ENCODE measurements at places on chromosomes 13 and 19.

DNA sequence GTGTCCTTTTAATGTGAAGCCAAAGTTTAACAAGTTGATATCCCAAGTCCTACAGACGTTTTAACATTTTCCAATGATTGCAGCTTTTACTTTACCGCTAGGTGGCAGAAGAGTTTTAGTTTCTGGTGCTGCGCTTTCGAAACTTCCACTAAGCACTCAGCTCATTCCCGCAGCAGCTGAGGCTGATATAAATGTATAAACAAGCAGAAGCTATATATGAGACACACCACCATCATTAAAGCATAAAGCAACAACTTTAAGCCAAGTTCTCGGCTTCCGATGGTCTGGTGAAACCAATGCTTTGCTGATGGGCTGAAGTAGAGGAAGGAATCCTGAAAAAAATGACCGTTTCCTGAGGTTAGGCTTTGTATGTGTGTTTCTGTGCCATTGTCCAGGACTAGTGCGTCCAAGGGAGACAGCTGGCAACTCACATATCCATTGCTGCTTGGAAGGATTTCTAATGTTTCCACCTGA is 753.9 kb downstream of the OLFM4 start:
- DNase-seq = peak; percentile 50

DNA sequence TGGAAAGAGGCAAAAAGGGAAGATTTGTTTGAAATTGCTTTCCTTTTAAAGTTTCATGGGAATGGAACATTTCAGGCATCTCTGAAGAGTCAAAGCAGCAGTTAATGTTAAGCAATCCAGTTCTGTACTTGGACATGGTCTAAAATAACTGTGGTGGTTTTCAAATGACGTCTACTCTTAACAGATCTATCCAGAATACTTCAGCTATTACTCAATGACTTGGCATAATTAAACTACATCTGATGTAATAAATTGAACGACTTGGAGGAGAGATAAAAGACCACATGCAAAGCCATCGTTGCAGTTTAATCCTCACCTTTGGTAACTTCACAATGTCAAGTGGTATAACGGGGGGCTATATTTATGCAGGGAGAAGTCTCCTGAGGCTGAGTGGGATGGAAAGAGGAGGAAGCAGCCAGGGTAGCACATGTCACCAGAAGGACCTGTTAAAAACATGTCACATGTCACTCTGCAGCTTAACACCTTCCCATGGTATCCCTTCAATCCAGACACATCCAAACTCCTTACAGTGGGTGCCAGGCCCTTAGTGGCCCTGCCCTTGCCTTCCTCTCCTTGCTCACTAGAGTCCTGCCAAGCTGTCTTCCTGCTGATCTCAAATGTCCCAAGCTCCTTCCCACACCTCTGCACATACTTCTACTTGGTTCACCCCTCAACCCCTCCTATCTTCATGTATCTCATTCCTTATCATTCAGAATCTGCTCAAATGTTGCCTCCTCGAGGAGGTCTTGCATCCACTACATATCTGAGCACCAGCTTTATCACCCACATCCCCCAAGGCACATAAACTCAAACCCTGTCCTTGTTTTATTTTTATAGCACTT is 327.8 kb downstream of the SUCLA2 start:
- DNase-seq = no peak

DNA sequence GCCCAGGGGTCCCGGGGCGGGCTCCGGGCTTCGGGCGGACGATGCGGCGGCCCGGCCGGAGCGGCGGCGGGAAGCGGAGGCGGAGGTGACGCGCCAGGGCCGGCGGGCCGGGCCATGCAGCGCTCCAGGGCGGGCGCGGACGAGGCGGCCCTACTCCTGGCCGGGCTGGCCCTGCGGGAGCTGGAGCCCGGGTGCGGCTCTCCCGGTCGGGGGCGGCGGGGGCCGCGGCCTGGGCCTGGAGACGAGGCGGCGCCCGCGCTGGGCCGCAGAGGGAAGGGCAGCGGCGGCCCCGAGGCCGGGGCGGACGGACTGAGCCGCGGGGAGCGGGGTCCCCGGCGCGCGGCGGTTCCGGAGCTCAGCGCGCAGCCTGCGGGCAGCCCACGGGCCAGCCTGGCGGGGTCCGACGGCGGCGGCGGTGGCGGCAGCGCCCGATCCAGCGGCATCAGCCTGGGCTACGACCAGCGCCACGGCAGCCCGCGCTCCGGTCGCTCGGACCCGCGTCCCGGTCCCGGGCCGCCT is 362 bp downstream of the WTIP start:
- DNase-seq = no peak

DNA sequence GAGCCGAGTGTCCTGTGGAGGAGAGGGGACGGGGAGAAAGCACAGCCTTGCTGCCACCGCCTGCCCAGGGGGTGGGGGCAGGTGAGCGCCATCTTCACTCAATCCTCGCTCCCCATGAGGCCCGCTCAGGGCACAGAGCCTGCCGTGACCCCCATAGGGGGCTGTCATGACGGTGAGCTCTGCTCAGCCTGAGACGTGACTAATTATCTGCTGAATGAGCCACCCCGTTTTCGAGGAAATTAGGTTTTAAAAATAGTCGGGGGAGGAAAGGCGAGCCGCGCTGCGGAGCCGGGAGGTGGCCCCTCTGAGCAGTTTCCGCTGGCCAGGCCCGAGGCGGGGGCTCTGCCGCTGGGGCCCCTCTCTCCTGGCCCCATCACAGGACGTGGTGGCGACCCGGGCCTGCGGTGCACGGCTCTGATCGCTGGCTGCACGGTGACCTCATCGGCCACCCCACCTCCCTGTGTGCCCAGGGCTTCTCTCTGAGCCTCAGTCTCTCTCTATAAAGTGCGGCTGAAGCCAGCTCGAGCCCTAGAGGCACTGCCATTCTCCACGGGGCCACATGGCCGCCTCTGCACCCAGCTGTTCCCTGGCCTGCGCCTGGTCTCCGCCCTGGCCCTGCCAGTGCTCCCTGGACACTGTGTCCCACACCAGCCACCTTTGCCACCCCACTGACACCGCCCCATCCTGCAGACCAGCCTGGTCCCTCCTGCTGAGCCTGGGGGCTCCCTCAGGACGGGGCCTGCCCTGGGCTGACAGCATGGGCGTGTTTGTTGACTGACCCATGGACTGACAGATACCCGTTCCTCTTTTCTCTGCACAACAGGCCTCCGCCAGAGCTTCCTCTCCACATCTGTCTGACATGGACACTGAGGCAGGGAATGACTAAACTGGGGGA is 28.3 kb downstream of the PIP5K1C start:
- no peak for DNase-seq

DNA sequence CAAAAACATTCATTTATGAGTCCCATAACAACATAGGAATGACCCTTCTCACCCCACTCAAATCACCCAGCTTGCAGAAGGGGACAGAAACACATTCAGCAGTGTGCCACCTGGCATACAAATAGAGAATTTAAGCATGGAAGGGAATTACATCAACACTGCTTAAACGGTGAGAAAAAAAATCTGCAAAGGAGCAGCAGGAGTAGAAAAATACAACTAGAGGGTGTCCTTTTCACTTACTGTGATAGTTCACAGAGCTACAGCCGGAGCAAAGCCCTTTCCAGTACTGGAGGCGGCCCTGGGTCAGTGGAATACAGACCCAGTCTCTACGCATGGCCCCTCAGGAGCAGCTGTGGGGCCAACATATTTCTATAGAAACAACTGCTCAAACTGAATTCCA is 764.3 kb upstream of the ARGLU1 start:
- DNase-seq = no peak

GRCh38 chr13:97834250-97834649 is 119.2 kb upstream of the IPO5 start:
- no peak for DNase-seq

DNA sequence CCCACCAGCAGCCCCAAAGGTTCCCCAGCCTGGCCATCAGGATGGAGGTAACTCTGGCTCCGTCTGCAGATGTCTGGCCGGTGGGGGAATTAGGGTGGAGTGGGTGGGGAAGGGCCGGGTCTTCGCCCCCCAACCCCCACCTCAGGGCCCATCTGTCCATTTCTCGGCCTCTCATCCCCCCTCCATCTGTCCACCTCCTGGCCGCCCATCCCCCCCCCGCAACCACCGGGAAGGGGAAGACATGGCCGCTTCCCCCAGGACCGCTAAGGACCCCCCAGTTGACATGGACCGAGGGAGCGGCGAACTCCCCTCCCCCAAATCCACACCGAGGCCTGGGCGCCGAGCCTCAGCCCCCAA is 793 bp downstream of the LRFN1 start:
- no peak for DNase-seq

DNA sequence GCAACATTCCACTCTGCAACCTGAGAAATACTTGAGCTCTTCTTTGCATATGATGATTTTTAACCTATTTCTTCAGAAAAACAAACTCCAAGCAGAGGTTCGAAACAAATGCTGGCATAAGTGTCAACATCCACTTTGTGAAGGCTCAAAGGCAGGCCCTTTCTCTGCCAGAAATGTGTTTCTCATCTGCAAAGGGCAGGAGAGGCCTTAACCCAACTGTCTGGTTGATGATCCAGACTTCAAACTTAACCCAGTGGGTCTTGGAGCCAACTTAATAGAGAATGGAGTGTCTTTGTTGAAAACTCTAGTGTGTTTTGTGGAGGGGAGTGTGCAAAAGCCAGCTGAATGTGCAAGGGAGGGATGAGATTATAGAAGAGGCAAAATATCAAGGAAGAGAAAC is 28.3 kb upstream of the ZNF507 start:
- DNase-seq = no peak

GRCh38 chr19:12891553-12892021 is 627 bp downstream of the GCDH start:
- no peak for DNase-seq

DNA sequence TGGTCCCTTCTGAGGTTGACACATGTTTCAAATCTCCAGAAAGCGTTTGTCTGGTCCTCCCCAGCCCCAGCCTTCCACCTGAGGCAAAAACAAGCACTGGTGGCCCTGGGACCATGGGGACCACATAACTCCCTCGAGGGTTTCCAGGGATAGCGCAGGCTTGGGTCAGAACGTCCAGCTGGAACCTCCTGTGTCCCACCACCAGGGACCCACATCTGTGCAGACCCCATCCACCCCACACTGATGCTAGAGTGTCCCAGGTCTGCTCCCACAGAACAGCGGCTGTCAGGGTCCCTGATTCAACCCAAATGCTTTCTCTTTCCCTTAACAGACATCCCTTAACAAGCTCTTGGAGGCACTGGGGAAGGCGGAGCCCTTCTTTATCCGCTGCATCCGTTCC is 29.6 kb upstream of the USE1 start:
- DNase-seq = no peak

GRCh38 chr13:34048652-34049051 is 230.7 kb downstream of the RFC3 start:
- no peak for DNase-seq

GRCh38 chr19:16444269-16444600 is 27.5 kb downstream of the EPS15L1 start:
- peak; percentile 69 for DNase-seq

- peak; percentile 85 for DNase-seq
Measured at GRCh38 chr19:19034204-19034624, 811 bp downstream of the ARMC6 start.

DNA sequence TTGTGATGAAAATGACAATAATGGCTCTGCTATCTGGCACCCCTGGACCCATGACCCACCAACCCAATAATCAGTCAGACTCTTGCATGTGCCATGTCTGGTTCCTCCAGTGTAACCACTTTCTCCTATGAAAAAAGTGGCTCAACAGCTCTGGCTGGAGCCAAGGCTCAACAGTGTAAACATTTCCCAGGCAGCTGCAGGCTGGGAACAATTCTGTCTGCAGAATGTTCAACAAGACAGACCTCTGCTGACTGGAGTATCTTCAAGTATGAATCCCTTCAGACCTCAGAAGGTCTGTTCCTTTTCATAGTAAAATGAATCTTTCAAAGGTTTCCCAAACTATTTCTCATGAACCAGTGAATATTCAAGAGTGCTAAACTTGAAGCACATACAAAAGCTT is 410.1 kb upstream of the HTR2A start:
- DNase-seq = no peak

DNA sequence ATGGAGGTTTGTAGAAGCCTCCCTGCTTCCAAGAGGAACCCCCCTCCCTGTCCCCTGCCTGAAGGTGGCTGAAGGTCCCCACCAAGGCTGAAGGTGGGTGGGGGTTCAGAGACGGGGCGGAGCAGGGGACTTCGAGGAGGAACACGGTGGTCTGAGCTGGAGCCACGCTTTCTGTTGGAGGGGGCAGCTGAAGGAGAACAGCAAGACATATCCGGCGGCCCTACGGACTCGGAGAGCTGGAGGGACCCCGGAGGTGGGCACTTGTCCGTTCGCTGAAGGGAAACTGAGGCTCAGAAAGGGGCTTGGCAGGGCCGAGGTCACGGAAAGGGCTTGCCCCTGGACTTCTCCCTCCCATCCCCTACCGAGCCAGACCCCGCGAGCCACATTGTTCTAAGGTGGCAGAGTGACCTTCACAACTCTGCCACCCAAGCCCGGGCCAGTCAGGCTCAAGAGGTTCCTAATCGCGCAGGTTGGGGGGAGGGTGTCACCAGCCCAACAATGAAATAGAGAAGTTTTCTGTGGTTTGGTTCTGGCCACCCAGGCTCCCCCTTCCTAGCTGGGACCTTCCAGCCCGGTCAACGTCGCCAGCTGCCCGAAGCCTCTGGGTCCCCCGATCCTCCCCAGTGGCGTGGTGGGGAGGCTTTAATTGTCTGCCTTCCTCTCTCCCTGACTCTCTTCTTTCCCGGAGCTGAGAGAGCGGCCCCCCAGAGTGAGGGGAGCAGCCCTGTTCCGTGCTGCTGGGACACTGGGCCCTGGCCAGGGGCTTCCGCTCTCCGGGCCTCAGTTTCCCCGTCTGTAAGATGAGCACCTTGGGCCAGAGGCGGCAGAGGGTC is 15.5 kb upstream of the KCNN1 start:
- DNase-seq = no peak

- DNase-seq = no peak
Measured at GRCh38 chr19:19338082-19338481, 17.5 kb downstream of the MAU2 start.

DNA sequence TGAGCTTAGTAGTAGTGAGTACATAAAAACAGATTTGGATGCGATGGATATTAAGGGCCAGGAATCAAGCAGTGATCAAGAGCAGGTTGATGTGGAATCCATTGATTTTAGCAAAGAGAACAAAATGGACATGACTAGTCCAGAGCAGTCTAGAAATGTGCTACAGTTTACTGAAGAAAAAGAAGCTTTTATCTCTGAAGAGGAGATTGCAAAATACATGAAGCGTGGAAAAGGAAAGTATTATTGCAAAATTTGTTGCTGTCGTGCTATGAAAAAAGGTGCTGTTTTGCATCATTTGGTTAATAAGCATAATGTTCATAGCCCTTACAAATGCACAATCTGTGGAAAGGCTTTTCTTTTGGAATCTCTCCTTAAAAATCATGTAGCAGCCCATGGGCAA is 11.4 kb downstream of the CHAMP1 start:
- no peak for DNase-seq

GRCh38 chr13:61927648-61928047 is 512.0 kb upstream of the PCDH20 start:
- no peak for DNase-seq

DNA sequence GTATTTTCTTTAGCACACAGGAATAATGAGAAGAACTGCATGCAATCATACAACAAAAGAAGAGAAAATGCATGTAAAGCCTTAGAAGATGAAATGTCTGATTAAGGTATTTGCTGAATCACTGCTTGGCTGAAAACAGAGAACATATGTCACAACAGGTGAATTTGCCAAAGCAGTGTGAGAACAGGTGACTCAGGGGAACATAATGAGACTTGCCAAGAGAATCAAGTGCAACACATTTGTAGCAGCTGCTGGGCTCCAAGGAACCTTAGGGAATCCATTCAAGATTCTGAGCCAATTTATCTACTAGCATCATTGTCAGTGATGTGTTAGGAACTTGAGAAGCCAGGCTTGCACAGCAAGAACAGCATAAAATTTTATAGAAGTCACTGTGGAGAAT is 273.1 kb downstream of the PCDH20 start:
- DNase-seq = no peak

Data from OCI-LY7 (cell line).